SHP77 treated with DMSO at 0.1 percent for 48 hours (cell line): ENCODE measurements at places on chromosomes 7 and 10.
A peak's percentile ranks its signal among the peaks of the same experiment; 100 is the strongest.

- no peak for DNase-seq
Measured at GRCh38 chr7:52648872-52649271, 386.6 kb upstream of the POM121L12 start.

DNA sequence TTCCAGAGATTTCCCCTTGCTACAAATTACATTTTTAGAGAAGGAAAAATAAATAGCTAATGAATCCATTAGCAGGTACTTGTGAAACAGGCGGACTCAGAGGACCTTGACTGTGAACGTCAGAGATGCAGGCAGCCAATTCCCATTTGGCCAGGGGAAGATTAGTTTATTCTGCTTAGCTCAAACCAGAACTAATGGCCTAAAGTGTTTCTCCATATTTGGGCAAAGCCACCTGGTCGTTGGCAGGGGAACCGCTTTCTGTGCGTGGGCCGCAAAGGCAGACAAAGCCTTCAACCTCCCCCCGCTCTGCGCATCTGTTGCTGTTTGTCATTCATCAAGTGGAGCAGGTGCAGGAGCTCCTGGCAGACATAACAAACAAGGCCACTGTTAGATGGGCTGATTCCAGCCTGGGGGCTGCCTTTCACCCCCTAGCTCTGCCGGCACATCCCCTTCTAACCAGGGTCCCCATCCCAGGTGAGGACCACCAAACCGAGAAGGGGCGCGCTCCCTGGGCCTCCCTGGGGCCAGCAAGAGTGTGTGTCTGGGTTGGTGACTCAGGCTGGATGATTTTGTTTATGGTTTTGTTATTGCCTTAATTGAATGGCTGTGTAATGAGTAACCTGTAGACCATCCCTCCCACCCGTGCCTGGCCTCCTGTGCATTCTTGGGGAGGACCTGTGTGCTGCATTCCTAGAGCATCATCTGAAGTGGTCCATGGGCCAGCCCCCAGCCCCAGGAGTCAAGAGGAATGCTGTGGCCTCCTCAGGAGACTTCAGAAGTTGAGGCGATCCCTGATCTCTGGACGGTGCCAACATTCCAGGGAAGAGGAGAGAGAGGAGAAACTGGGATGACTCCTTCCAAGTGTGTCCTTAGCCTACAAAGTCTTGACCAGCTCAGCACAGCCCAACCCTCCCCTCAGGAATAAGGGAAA is 14.5 kb upstream of the CPA1 start:
- DNase-seq = peak; percentile 99

DNA sequence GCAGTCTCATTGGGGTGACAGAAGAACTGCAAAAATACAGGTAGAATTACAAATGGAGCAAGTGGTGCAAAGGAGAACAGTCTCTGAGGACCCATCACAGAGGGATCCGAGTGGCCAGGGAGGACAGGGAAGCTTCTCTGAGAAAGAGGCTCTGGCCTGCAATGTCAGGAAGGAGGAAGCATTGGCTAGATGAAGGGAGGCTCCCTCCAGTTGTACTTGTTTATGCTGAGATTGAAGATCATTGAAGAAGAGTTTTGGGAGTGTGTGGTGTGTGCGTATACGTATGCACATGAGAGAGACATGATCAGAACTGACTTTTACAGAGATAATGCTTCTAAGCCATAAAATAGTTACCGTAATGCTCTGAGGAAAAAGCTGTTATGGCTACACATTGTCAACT is 274.7 kb upstream of the FZD8 start:
- DNase-seq = no peak

- no peak for DNase-seq
Measured at GRCh38 chr7:36070230-36070629, 82.8 kb upstream of the EEPD1 start.

DNA sequence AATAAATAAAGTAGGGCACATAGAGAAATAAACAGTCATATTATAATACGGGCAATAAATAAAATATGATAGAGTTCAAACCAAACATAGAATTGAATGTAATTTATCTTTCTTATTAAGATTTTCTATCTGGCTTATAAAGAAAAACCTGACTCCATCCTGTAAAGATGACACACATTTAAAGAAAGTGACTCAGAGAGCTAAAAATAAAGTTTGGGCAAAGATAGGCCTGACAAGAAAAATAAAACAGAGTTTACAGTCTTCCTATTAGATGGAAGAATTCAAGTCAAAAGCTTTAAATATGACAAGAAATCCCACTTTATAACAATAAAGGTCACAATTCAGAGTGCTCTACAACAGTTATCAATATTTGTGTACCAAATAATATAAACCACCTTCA is 580.6 kb downstream of the PHTF2 start:
- DNase-seq = no peak

- no peak for DNase-seq
Measured at GRCh38 chr10:126904516-126904817, 761 bp upstream of the DOCK1 start.

GRCh38 chr7:135490783-135491182 is 19.1 kb downstream of the CNOT4 start:
- no peak for DNase-seq

GRCh38 chr7:158073845-158074840 is 513.5 kb downstream of the PTPRN2 start:
- no peak for DNase-seq

DNA sequence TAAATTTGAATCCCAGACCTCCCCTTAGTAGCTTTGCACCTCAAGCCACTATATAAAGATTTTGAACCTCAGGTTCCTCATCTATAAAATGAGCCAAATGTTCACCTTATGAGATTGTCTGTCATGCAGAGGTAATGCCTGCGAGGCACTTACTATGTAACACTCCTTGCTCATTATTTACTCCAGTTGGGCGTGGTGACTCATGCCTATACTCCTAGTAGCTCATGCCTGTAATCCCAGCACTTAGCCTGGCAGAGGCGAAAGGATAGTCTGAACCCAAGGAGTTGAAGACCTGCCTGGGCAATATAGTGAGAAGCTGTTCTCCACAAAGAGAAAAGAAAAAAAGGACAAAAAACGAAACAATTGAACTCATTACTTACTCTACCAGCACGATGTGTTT is 82.2 kb downstream of the MDFIC start:
- DNase-seq = no peak

- peak; percentile 39 for DNase-seq
Measured at GRCh38 chr7:12518920-12519681, 51.4 kb upstream of the SCIN start.

DNA sequence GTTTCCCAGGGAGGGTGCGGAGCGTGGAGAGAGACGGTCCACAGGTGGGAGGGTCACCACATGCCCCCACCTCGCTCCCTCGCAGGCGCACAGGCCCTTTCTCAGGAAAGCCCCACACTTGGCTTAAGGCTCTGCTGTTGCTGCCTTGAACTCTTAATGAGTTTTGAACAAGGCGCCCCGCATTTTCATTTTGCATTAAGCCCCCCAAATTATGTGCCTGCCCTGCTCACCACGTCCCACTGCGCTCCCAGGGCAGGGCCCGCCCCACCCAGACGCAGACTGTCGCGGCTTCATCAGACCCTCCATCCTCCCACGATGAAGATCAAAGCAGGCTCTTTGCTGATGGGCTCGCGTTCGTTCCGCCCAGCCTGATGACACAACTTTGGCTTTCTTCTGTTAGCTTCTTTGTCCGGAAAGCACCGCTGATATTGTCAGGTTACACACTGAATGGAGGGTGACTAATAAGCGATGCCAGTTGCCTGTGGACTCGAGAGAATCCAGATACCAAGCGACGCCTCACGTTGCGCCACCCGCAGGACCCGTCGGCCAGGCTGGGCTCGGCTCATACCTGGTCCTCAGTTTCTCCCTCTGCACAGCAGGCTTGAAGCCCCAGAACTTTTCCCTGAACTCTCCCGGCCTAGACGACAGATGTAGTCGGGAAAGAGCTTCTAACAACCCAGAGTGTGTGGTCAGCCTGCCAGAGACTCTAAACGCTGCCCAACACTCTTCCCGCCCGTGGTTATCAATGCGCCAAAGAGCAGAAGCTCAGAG is 9.5 kb downstream of the CALML3 start:
- no peak for DNase-seq

- peak; percentile 69 for DNase-seq
Measured at GRCh38 chr10:77160679-77161078, 476.9 kb downstream of the KCNMA1 start.

GRCh38 chr7:108464743-108465142 is 8.5 kb upstream of the NRCAM start:
- DNase-seq = no peak

DNA sequence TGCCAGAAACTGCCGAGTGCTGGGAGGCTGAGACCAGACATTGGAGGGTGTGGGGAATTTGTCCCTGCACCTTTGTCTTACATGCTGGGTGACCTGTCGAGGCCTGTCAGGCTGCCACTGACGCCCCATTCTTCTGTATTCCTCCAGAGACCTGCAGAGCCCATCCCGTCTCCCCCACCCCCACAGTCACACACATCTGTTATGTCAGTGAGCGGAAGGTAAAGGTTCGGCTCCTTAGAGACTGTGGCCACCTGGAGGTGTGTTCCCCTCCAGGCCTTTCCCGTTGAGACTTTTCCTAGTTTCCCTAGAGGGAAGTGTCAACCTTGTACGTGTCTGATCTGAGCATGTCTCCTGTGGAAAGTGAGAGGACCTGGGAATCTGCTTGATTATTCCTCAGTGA is 84.5 kb downstream of the ATXN7L1 start:
- no peak for DNase-seq

DNA sequence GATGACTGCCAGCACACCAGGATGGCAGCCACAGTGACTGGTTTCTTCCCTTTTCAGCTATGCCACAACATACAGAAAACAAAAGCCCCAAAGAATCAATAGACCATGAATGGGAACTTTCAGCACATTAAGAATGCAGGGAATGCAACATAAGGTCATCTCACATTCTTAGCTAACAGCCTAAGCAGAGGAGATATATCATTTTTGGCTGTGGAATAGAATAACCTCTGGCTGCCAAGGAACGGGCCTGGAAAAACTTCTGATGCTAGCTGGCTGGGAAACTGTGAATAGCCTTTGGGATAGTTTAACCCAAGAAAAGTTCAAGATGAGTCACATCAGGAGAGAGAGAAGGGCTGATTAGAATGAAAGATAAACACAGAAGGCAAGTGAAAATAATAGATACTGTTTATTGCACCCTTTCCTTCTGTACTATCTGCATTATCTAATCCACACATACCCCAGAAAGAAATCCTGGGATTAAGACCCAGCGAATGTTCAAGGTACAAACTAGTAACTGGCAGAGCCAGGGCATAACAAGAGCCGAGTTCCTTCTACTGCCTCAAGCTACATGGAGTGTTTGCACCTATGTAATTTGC is 169.2 kb downstream of the SEMA3A start:
- no peak for DNase-seq

- no peak for DNase-seq
Measured at GRCh38 chr7:69192134-69192533, 406.1 kb upstream of the AUTS2 start.

DNA sequence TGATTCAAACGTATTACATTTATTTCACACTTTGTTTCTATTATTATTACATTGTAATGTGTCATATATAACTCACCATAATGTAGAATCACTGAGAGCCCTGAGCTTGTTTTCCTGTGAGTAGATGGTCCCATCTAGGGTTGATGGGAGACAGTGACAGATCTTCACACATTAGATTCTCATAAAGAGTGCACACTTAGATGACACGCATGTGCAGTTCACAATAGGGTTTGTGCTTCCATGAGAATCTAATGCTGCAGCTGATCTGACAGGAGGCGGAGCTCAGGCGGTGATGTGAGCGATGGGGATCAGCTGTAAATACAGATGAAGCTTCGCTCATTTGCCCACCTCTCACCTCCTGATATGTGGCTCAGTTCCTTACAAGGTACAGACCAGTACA is 36.1 kb downstream of the BMPER start:
- no peak for DNase-seq

DNA sequence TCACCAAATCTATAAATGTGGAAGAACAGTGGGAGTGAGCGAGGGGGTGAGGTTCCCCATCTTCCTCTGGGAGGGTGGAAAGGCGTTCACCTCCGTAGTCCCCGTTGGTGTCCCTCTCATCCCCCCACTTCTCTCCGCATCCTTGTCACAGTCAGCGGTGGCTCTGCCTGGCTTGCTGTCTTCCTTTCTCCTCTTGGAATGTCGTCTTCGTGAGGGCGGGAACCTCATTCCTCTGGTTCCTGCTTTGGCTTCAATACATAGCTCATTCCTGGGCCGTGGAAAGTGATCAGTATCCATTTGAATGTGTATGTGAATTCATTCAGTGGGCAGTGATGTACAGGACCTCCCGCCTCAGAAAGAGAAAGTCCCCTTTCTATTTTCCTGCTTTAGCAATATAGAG is 289.4 kb downstream of the CAMK1D start:
- no peak for DNase-seq

DNA sequence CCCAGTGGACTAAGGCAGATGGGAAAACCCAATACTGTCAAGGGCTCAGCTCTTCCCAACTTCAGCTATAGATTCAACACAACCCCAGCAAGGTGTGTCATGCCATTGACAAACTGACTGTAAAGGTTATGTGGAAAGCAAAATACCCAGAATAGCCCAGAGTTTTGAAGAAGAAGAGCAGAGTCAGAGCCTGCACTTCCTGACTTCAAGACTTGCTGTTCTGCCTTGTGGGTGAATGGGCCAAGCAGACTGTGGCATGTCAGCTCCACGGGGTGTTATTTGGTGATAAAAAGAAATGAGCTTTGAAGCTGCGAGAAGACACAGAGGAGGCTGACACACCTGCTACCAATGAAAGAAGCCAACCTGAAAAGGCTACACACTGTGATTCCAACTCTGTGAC is 89.7 kb downstream of the NKX6-2 start:
- DNase-seq = no peak

DNA sequence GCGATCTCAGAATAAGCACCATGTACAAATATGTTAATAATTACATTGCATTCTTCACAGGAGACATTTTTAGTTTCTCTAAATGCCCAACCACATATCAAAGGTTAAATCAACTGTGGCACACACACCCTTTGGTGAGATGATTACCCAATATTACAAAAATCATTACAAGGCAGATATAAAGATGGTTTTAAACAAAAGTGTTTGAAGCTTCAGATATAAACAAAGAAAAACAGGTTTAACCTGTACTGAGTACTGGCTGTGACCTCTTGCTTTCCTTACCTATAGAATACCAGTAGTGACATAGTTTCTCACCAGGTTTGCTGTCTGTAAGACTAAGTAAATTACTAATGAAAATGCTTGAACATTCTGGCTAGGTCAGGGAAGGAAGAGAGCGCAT is 360.0 kb upstream of the IGFBP3 start:
- DNase-seq = no peak

GRCh38 chr7:28956608-28957063 is 1.5 kb downstream of the TRIL start:
- no peak for DNase-seq

DNA sequence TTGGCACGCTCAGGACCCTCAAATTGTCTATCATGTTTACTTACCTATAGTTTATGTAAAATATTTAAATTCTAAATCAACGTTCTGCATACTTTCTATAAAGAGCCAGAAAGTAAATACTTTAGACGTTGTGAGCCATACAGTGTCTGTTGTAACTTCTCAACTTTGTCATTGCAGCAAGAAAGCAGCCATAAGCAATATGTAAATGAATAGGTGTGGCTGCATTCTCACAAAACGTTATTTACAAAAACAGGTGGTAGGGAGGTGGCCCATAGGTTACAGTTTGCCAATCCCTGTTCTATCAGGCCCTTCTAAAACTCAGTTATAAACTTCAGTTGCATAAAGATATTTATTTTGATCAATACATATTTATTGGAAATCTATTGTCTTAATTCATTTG is 12.1 kb upstream of the NPY start:
- no peak for DNase-seq

- DNase-seq = no peak
Measured at GRCh38 chr7:138785587-138786437, 12.0 kb upstream of the TMEM213 start.

- no peak for DNase-seq
Measured at GRCh38 chr7:157717211-157718174, 380.7 kb downstream of the DNAJB6 start.

- no peak for DNase-seq
Measured at GRCh38 chr7:112596981-112597380, 116.2 kb downstream of the LSMEM1 start.
